ENCODE measurements at places on chromosomes 4 and X.

DNA sequence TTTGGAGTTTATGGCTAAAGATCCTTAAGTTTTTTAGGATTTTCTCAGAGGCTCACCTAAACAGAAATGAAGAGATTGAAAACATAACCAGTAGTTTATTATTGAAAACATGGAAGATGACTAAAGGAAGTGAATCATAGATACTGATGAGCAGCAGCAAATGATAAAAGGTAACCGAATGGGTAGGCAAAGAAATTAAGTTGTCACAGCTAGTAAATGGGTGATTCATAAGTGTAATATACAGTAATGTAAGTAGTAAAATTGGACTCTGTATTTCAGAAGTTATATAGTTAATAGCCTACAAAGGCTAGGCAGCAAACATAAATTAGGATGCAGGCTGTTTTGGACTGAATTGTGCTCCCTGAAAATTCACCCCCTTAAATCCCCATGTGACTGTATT lies 59.0 kb upstream of the ADGRA3 start:
- DNase-seq, result no peak

DNA sequence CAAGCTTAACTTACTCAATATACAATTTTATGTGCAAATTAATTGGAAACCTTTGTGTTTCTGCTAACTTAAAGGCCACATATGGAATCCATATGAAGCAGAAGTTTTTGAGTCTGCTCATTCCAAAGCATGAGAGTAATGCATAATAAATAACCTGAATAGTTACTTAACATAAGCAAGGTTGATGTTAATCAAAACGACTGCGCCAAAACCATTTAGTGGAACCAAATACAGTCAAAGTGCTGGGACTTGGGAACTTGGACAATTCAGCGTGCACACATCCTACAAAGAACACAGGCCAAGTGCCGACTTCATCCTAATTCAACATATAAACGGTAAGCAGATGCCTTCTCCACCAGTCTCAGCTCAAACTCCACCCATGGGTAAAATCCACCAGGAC lies 17.0 kb downstream of the TSPAN5 start:
- no peak for DNase-seq

DNA sequence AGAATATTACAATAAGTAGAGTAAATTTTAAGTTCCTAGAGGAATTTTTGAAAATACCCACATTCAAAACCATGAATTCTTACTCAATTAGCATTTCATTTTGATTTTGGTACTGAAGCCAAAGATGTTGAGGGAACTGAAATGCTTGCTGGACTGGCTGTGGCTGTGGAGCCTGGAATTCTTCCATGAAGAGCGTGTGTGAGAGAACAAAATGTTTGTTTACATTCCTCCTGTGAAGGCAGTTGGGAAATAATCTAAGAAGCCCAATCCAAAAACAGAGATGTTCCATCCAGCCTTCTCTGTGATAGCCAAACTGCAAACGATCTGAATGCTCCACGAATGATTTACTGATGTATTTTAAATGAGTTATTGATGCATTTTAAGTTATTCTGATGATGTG lies 3.8 kb upstream of the ADH1B start:
- no peak for DNase-seq

DNA sequence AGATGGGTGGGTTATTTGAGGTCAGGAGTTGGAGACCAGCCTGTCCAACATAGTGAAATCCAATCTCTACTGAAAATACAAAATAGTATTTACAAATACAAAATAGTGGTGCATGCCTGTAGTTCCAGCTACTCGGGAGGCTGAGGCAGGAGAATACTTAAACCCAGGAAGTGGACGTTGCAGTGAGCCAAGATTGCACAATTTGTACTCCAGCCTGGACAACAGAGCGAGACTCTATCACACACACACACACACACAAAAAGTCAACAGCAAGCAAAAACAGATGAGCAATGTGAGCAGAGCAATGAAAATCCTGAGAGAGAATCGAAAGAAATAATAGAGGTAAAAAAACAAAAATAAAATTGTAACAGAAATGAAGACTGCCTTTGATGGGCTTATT lies 168.8 kb downstream of the PCDH18 start:
- no peak for DNase-seq

DNA sequence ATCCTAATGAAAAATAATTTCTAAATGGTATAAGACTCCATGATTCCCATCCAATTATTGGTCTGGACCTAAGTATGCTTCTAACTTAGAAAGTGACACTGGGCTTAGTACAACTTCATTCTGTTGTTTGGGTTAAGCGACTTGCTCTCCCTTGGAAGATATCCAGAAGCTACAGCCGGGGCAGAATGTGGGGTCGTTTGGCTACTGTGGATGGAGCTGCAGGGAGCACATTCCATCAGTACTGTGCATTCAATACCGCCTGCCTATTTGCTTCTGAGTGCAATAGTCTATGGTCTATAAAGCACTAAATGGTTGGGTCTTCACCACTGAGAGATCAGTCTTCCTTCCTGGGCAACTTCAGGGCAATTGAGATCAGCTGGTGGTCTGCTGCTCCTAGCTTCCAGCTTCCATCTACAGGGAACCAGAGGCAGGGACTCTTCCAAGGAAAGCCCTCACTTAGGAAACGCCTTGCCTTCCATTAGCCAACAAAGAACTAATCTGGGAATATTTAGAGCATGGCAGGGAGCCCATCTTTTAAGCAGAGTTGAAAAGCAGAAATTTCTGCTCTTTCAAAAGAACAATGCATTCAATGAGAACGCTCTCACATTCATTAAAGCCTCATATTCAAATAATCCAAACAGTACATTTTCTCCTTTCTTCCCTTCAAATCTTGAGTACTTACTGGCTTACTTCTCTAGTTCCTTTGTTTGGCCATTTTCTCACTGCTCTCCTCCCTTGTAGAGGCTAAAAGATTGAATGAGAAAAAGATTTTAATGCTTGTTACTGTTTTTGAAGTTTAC lies 1049.9 kb upstream of the TENM3 start:
- no peak for DNase-seq

GRCh38 chr4:94920369-94920768 lies 162.6 kb downstream of the BMPR1B start:
- DNase-seq, result no peak

DNA sequence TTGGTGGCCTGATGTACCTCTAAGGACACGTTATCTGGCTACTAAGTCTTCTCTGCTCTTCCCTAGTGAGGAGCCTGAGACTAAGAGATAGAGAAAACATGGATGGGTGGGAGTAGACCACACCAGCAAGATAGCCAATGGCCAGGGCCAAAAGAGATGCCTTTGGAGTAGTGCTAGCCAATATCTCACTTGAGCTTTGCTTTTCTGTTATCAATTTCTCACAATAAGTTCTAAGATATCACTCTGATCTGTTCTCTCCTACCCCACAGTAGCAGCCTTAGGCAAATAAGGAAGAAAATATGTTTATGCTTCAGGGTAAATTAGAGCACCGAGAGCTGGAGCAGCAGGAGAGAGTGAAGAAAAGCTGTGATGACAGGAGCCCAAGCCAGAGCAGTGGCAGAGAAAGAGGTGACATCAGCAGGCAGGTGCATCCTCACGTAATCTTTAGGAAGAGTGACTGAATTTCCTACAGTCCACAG lies 343.9 kb upstream of the NOCT start:
- DNase-seq, result no peak

DNA sequence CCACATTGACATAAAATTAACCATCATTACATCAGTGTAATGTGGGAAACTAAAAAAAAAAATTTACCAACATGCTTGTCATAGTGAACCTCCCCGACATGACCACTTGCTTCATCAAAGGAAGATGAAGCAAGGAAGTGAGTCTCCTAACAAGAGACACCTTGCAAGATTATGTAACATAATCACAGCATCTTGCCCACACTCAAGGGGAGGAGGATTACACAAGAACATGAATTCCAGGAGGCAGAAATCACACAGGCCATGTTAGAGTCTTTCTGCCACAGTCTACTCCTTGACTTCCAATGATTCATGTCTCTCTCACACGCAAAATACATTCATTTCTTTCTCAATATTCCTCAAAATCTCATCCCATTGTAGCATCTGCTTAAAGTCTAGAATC lies 93.3 kb downstream of the AKAP4 start:
- no peak for DNase-seq

- no peak for DNase-seq
Observed at GRCh38 chr4:40887764-40888131, 138.0 kb downstream of the NSUN7 start.

GRCh38 chr4:172155838-172156345 lies 342.7 kb downstream of the GALNTL6 start:
- no peak for DNase-seq

GRCh38 chr4:40916880-40917279 lies 167.1 kb downstream of the NSUN7 start:
- DNase-seq, result no peak

GRCh38 chr4:98996056-98996764 lies 689 bp downstream of the METAP1 start:
- DNase-seq, result no peak

GRCh38 chrX:4909348-4909747 lies 1195.9 kb upstream of the PRKX start:
- DNase-seq, result no peak

DNA sequence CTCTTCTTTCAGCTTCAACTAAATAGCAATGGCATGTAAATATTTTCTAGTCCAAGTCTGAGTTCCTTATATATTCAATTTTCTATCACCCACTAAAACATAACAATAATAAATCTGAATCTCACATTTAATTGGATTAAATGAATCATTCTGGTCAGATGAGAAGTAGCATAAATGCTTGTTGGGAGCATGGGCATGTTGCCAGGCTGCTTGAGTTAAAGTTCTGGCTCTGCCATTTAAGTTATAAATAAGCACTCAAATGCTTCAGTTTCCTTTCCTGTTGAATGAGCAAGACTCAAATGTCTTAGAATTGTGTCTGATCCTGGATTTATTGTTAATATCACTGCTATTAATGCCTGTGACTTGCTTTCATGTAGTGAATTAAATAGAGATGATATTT lies 496.3 kb downstream of the STPG2 start:
- no peak for DNase-seq

DNA sequence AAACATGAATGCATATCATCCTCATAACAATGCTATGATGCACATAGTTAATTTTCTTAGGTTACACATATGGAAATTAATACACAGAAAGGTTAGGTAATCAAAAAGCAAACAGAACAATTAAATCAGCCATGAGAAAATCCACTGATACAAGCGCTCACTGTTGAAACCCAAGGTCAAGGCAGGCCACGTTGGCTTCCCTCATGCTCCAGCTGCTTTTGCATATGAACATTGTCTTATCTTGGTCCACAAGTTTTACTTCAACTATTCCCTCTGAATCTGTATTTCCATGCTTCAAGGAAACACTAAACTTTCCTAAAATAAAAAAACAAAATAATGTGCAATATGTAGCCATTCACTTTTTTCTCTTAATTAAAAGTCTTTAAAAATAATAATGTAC lies 34.5 kb upstream of the PLA2G12A start:
- no peak for DNase-seq

DNA sequence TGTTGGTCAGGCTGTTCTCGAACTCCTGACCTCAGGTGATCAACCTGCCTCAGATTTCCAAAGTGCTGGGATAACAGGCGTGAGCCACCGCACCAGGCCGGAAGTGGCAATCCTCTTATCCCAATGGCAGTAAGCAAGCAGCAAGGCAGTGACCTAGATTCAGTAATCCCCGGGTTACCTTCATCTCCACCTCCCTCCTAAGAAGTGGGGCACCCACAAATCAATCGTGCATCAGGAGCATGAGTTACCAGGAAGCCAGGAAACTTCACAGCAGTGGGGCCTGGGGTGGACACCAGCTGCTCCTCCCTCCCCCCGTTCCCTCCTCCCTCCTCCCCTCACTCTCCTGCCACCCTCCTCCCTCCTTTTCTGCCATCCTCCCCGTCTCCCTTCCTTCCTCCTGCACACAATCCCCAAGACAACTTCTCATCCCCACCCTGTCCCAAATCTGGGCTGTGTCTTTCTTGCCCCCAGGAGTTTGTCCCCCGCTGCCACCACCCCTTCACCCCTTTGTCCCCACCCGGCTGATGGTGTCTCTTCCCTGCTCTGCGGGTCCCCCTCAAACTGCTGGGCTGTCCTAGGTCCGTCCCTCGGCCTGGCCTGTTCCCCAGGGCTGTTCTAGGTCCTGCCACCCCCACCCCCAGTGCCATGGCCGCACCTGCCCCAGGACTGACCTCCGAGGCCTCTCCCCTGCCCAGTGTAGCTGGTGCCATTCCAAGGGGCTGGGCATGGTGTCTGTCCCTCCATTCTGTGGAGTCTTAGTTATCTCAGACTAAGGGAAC lies 2.2 kb downstream of the PDE6B start:
- no peak for DNase-seq

DNA sequence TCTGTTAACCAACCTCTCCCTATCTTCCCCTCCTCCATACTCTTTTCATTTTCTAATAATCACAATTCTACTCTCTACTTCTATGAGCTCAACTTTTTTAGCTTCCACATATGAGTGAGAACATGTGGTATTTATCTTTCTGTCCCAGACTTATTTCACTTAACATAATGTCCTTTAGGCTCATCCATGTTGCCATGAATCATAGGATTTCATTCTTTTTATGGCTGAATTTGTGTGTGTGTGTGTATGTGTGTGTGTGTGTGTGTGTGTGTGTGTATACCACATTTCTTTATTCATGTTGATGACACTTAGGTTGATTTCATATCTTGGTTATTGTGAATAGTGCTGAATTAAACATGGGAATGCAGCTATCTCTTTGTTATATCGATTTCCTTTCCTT lies 37.4 kb downstream of the RUFY3 start:
- no peak for DNase-seq

GRCh38 chr4:40114206-40114605 lies 57.6 kb downstream of the N4BP2 start:
- DNase-seq, result no peak

GRCh38 chr4:22794732-22795131 lies 102.0 kb downstream of the GBA3 start:
- no peak for DNase-seq

GRCh38 chrX:27251369-27251768 lies 211.8 kb downstream of the PPP4R3C start:
- DNase-seq, result no peak

DNA sequence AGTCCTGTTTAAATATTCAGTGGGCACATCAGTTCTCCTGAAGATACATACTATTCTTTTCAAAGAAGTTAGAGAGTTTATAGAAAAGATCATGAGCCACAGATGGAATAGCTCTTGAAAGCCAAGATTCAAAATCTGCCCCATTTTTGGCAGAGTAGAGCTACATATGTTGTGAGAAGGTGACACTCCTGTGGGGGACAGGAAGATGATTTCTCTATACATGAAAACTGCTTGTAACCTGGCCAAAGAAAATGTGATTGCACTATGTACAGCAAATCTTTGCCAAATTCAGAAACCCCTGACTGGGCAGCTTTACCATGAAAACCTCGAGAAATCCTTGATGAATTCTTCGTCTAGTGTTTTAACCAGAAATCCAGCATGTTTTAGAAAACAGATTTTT lies 44.9 kb downstream of the GPM6A start:
- no peak for DNase-seq
